H1 (cell line): ENCODE measurements at places on chromosomes 4 and X.

GRCh38 chrX:11739776-11740175 is 18.3 kb upstream of the MSL3 start:
- DNase-seq, result no peak

- no peak for DNase-seq
Observed at GRCh38 chr4:159983082-159983481, 880.2 kb downstream of the RAPGEF2 start.

GRCh38 chr4:153028535-153028934 is 92.4 kb downstream of the FHDC1 start:
- no peak for DNase-seq

DNA sequence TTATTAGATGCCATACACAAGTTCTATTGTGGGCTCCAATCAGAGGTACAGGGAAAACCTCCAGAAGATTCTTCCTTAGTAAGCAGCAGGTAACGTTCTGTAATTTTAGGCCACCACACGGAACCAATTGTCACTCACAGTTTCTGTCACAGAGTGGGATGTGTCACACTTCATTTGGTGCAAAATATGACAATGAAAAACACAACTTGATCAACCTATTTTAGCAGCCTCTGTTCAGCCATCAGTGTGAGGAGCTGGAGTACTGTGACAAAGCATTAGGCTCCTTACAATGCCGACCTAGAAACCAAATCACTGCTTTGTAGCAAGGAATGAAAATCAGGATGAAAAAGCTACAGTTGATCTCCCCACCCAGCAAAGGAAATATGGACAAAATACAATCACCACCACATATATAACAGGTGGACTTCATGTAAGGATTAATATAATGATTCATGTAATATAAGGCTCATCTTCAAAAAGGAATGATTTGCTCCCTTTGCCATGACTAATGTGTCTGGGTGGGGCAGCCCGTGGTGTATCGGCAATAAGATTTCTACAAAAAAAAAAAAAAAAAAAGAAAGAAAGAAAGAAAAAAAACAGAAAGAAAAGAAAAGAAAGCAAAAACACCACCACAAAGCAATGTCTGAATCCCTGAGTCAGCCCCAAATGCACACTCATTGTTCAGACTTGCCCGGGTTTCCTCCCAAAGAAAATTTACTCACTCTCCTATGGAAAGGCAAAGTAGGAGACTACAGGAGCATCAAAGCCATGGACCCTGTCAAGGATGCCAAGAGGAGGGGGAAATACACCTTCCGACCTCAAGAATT is 36.0 kb downstream of the SLC9A7 start:
- no peak for DNase-seq
